PC-3 (cell line): ENCODE measurements at places on chromosomes 7 and 10. TPM values are rescaled to one million over a fixed set of nuclear protein-coding genes. Genes with fewer than 3 reads are reported as not detected.

DNA sequence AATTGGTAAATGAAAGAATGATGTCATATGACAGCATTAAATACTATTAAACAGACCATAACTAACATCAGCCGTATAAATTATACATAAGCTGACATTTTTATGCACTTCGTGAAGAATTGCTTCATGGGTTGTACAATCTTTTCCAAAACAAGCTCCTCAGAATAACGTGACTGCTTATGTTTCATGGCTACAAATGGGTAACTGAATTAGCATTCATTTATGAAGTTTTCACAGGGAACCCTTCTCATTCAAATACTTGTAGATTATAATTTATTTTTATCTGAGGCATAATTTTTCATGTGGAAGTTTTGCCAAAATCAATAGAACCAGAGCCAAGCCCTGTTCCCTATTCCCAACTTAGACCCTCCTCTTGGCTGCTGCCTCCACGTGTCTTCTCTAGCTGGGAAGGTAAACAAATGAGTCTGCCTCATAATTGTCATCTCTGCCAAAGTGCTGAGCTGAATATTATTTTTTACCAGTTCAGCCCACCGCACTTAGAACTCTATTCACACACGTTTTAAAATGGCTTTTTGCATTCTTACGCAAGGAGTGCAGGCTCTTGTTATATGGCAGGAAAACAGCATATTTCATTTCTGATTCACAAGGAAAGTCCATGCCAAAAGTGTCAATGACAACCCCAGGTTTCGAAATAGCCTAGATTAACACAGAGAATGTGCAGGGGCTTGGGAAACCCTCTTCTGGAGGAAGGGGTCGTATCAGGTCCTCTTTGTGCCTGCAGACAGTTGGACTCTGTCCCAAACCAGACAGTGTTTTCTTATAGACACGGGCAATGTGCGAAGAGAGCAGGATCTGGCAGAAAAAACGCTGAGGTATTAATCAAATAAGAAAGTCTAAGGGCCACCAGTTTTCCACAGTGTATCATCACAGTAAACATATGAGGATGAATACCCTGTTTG is 370.7 kb upstream of the MGMT start:
- DNase-seq: peak; percentile 1

- peak; percentile 69 for DNase-seq
Observed at GRCh38 chr7:8436965-8437364, 3.6 kb downstream of the NXPH1 start.

GRCh38 chr7:159056737-159057136 is 87.9 kb downstream of the VIPR2 start:
- no peak for DNase-seq

- no peak for DNase-seq
Observed at GRCh38 chr7:98755138-98755898, 114.5 kb downstream of the TMEM130 start.

GRCh38 chr7:113320419-113320818 is 202.1 kb upstream of the SMIM30 start:
- no peak for DNase-seq

Gene TMEM176A
- not detected in 2 replicates for total RNA-seq

Gene MYH16
- total RNA-seq: 2.8 and 4.7 TPM in 2 replicates

Gene HTRA1
- total RNA-seq: 18.6 and 21.3 TPM in 2 replicates

Gene FRMPD2
- total RNA-seq: 0.11 and 0.35 TPM in 2 replicates
